ENCODE measurements at places on chromosomes 6 and 20.

GRCh38 chr6:23176883-23177282 lies 607.5 kb downstream of the HDGFL1 start:
- DNase-seq, result no peak

DNA sequence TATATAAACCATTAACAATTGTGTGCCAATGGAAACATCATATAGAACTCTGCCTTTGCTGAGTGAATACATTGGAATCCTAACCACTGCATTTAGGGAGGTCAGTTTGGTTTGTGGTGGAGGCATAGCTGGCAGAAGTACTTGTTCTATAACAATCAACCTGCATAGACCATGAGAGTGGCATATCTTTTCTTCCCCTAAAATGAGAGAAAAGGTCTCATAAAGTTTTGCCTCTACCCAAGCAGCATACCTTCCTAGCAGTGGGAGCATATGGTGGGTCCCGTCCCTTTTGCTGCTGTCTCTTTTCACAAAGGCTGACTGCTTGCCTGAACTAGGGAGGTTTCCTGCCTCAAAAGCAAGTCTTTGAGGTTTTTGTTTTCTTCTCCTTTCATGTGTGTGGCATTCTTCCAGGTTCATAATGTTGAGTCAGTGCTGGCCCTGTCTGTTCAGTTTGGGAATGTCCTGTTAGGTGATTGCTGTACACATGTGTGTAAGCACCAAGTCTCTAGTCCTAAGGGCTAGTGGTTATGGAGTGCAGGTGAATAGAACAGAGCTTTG lies 61.2 kb upstream of the SUPT3H start:
- no peak for DNase-seq

DNA sequence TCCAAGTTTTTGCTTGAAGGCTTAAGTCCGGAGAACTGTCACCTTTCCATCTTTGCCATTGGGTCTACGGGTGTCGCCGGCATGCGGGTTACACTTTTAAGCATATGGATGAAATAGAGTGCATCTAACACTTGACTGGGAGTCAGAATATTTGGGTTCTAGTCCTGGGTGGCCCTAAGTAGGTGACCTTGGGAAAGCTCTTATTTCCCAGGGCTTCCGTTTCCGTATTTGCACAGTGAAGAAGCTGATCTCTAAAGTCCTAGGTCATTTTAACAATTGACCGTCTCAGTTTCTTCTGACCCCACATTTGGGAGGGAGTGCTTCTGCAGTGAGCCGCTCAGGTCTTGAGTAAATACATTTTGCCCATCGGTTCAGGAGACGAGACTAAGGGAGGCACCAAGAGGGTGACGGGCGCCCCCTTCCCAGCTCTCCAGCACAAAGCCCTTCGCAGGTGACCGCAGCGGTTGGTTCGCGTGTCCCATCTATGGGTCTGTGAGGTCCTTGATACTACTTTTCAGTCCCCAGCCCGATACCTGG lies 651 bp upstream of the BLTP3A start:
- DNase-seq, result no peak

GRCh38 chr6:154258064-154258757 lies 98.4 kb downstream of the IPCEF1 start:
- no peak for DNase-seq

Data from neural crest cell (in vitro differentiated cells).